ENCODE measurements at places on chromosomes 3 and 15.

DNA sequence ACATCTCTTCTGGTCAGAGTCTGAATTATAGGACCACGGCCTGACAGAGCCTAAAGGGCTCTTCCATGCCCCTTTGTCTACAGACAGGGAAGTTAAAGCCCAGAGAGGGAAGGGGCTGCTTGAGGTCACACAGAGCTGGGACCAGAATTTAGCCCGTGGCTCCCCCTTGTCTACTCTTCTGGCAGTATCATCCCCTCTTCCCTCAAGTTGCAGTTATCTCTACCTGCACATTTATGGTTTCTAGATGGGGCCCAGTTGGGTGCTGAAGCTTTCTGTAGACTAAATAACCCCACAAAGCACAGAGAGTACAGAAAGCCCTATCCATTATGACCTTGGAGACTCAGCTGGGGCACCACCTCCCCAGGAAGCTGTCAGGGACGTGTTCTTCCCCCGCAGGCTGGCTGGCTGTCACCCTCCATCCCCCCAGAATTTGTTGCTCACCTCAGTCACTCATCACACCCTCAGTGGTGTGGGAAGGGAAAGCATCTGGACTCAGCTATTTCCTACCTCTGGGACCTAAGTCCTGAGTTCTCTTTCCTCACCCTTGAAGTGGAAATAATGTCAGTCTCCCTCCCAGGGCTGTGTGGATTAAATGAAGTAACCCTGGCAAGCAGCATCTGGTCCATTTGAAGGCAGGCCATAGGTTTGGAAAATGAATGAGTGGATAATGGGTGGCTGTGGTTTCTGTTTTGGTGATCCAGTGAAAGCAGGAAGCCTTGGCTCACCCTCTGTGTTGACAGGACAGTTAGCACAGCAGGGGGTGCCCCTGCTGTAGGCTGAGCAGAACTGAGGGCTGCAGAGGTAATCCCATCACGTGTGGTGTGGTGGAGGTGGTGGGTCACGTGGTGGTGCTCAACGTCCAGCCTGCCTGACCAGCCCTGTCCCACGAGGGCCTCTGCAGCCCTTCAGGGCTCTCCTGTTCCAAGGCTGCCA lies 16.3 kb downstream of the ACOX2 start:
- no peak for DNase-seq

DNA sequence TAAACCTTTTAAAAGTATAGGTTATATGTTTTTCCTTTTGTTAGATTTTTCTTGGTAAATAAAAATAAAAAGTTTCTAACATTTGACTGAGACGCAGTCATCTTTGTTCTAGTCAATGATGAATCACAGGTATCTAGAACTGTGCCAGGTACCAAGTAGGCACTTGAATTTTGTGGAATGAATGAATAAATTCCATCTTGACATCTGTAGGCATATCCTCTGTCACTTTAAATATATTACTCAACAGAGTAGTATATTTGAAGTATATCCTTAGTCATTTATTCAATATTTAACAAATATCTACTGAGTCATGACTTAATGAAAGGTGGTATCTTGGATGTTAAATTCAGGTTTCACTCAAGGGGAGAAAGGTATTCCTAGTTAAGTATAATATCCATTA lies 828.4 kb downstream of the TUSC7 start:
- DNase-seq = no peak

DNA sequence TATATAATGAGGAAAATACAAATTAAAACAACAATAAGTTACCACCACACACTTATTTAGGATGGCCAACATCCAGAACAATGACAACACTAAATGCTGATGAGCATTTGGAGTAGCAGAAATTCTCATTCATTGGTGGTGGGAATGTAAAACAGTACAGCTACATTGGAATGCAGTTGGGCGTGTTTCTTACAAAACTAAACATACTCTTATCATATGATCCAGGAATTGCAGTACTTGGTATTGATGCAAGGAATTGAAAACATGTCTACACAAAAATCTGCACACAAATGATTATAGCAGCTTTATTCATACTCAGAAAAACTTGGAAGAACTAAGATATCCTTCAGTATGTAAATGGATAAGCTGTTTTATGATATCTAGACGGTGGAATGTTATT lies 594.2 kb downstream of the ZBBX start:
- no peak for DNase-seq

GRCh38 chr3:170024581-170024980 lies 13.2 kb upstream of the GPR160 start:
- DNase-seq = no peak

GRCh38 chr15:88835646-88836045 lies 32.4 kb downstream of the ACAN start:
- no peak for DNase-seq

- DNase-seq = no peak
Measured at GRCh38 chr3:14691239-14691638, 16.3 kb downstream of the C3orf20 start.

DNA sequence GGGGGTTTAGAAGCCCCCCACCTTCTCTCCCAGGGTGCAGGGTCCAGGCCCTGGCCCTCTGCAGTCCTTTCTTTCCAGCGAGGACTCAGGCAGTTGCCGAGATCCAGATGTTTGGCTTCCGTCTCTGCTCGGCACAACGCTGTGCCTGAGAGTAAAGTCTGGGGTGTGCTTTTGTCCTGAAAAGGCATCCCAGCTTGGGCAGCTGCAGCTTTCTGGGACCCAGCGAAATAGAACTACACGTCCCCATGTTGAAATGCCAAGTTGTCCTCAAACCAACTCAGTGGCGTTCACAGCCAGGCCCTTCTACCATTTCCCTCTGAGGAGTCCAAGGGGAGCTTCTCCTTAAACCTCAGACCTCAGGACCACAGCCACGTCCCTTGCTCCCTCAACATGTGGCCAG lies 23.1 kb downstream of the FGD5 start:
- no peak for DNase-seq

DNA sequence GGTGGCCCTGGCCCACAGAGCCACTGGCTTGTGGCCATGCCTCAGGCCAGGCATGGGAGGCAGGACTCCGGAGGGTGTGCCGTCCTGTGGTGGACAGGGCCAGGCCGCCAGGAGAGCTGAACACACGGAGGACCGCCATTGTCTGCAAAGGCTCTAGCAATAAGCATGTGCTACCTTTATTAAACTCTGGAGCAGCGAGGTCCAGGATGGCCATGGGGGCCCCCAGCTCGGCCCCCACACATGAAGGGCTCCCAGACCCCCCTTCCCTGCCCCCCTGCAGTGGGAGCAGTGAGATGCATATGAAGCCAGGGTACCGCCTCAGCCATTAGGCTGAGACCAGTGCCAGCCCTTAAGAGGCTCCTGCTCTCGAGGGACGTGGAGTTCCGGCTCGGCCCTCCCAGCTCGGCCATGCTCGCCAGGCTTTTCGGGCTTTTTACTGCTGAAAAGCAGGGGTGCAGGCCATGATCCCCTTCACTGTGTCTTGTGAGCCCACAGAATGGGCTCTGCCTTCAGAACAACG lies 2.7 kb downstream of the AMIGO3 start:
- no peak for DNase-seq

GRCh38 chr15:77034695-77035489 lies 36.0 kb downstream of the TSPAN3 start:
- DNase-seq = no peak

DNA sequence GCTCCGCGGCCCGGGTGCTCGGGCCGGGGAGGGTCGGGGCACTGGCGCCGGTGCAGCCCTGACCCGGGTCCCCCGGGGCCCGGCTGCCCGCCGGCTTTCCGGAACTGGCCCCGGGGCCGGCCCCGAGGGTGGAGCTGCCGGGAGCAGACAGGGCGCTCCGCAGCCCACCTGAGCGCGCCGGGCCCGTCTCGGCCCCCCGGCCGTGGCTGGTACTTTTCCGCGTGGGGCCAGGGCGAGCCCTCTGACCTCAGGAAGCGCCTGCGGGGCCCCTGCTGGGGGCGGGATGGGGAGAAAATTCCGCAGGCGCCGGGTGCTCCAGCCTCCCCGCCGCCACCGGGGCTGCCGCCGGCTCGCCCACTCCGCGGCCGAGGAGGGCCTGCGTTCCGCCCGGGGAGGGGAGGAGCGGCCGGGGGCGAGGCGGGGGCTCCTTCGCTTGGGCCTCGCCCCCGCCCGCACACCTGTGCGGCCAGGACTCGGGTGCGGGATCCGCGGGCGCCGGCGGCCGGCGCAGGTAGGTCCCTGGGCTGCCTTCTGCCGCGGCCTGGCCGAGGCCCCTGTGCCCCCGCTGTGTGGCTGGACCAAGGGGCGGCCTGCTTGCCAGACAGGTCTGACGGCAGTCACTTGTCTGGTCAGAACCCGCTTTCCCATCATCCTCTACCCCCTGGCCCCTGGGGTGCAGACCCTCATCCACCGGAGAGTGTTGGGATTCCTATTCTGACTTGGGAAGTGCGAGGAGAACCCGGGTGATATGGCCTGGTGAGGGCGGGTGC lies 3.5 kb downstream of the FURIN start:
- no peak for DNase-seq

DNA sequence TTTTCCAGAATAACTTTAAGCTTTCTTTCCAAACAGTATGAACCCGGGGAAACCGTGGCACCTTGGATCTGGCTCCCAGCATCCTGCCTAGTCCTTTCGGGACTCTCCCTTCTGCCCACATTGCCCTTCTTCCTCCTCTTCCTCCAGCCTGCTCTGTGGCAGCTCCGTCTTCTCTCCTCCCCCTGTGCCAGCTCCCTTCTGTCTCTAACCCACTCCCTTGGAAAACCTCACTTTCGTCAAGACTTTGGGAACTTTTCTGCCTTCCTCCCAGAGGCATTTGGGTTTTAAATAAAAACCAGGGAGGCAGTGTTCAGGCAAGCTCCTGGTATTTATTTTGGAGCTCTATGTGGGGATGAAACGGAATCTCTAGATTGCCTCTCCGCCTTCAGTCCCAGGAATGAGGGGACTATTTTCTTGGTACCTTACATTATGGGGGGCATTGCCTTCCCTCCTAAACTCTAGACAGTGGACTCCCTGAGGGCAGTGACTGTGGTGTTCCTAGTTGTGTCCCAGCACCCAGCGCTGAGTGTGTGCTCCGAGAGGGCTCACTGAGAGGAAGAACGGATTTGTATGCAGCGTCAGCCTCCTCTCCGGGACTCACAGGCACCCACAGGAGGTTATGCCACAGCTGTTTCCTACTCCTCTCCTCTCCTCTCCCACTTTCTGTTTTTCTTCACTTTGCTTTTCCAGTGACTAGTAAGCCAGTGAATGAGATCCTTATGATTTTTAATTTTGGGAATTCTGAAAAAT lies 105.4 kb upstream of the MRPS22 start:
- DNase-seq = no peak

DNA sequence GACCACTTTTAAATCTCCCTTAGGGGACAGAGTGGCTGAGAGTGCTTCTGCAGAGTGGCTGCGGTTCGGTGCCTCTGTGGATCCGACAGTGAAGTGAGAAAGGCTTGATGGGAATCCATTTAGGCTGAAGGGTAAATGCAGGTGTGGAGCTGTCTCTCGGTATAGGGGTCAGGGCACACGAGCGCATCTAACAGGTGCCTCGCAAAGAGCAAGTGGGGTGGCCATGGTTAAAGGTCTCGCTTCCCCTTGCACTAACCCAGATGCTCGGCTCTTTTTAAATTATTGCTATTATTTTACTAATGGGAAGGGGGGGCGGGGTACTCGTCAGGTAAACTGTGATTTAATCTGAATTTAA lies 598 bp upstream of the GJD2 start:
- DNase-seq = no peak

GRCh38 chr15:51647128-51647562 lies 24.6 kb upstream of the DMXL2 start:
- DNase-seq = peak; percentile 51

DNA sequence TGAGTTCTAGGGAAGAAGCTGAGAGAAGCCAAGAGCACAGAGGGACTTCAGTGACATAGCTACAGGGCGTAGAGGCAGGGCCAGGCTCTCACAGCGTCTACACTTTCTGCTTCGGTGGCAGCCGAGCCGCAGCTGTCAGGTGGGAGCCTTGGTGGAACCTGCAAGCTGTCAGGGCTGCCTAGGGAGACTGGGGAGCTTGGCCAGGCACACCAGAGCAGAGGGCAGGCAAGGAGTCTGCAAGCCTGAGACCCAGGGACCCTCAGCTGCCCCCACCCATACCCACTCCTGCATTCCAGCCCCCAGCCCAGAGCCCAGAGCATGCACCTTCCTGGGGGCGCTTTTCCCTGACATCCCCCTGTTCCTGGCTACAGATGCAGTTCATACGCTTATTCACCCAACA lies 13.4 kb upstream of the KLF15 start:
- DNase-seq = no peak

Measured in CD4-positive, alpha-beta T cell (primary cell).